ENCODE measurements at places on chromosomes 4 and X. TPM values are rescaled to one million over a fixed set of nuclear protein-coding genes. Genes with fewer than 3 reads are reported as not detected.

SULT1E1 gene
- total RNA-seq: not detected

ABCG2 gene
- 0.59 TPM for total RNA-seq

CC2D2A gene
- 35.4 TPM for total RNA-seq

ARHGAP6 gene
- 5.0 TPM for total RNA-seq

GNRHR gene
- total RNA-seq: not detected

FAM47E gene
- total RNA-seq: under 0.01 TPM

GPRASP2 gene
- 10.9 TPM for total RNA-seq

SLC9A6 gene
- 21.0 TPM for total RNA-seq

NXF2B gene
- not detected for total RNA-seq

SSX2 gene
- total RNA-seq: not detected
